GM18507 (cell line): ENCODE measurements at places on chromosomes 6 and 20.

- no peak for DNase-seq
Measured at GRCh38 chr20:61082720-61083119, 169.3 kb upstream of the CDH4 start.

GRCh38 chr6:168935628-168936010 is 318.0 kb downstream of the THBS2 start:
- DNase-seq: no peak

DNA sequence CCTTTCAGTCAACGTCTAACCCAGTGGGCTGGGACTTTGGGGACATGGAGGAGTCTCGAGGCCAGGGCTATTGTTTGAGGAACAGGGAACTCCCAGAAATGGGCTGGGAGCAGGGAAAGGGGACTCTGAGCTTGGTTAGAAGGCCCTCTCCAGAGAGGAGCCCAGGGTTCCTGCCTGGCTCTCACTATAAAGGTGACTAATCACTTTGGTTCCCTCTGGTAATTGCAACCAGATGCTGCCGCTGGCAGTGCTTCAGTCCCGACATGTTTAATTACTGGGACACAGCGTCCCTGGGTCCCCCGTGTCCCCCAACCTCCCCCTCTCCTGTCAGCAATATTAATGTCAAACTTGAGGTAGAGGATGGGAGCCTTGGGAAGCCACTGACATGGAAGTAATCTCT is 5.0 kb upstream of the GDF5 start:
- DNase-seq: no peak

- DNase-seq: no peak
Measured at GRCh38 chr6:83061190-83061589, 4.5 kb downstream of the UBE3D start.

GRCh38 chr6:117668736-117669135 is 6.5 kb upstream of the NUS1 start:
- no peak for DNase-seq

DNA sequence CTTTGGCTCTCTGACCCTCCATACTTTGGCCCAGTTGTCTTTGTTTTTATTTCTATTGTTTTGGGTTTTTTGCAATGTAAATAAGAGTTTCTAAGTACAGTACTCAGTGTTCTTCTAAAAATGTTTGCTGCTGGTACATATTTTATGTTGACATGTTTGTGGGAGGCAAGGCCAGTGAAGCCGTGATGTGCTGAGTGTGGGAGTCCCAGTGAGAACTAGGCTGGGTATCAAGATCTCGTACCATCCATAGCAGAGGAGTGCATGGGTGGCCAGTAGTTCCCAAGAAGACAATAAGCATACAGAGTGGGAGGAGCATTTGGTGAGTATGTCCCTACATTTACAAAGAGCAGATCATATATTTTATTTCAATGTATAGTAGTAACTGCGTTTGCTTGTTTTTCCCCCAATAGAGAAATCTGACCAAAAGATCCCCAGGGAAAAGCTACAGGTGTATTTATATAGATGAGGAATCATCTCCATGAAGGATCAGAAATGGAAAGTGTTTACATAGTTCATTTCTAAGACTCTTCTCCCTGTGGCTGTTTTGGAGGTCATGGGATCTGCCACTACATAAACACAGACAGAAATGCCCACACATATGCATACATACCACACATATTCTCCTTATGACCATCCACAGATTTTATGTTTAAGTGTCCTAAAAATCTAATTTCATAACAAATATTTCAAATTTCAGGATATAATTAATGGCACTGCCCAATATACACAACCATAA is 285.9 kb downstream of the ALDH8A1 start:
- DNase-seq: no peak

- DNase-seq: no peak
Measured at GRCh38 chr6:107629548-107630129, 139.7 kb downstream of the SOBP start.

DNA sequence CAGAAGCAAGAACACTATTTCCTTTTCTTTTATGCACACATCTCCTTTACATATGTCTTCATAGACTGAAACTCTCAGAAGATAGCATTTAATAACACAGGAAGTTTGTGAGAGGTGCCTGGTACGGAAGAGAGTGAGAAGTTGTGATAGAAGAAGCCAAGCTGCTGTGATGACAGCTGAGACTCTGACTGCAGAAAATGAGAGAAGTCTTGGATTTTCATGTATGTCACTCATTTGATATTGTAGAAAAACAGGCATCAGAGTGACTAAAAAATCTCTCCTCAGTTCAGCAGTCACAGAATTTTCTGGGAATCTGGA is 154.9 kb upstream of the BMP2 start:
- no peak for DNase-seq

- DNase-seq: peak; percentile 46
Measured at GRCh38 chr6:2940010-2940850, 31.1 kb downstream of the SERPINB6 start.

GRCh38 chr6:33683576-33684427 is 27.7 kb downstream of the UQCC2 start:
- DNase-seq: no peak

DNA sequence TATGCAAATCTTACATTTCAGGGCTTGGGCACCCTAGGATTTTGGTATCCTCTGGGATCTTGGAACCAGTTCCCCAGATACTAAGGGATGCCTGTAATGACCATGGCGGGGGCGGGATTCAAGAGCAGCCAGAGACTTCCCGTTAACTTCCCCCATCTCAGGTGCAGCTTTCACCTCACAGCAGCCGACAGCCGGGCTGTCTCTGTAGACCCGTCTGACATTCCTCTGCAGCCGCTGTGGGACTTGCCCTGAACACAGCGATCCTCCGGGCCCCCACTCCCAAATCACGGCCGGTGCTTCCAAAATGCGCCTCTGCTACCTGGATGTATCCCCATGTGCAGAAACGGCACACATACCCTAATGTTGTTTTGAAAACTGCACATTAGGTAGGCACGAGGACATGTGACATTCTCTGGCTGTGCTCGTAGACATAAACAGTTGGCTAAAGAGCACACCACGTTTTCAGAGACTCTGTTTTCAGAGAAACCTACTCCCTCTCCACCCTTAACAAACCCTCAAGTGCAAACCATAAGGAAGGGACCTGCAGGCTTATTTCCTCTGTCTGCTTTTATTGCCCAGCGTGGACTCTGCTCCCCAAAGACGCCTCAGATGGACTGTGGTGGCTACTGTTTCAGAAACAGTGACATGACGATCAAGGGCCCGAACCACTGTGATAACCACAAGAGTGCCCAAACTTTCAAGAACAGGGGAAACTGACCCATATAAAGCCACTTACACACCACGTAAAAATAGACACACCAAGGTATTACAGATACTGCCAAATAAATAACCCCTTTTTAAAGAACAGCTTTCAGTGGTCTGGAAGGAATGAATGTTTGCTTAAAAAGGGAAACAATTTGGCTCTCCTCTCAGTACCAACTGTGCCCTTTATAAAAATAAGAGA is 72.9 kb upstream of the FOXC1 start:
- no peak for DNase-seq

DNA sequence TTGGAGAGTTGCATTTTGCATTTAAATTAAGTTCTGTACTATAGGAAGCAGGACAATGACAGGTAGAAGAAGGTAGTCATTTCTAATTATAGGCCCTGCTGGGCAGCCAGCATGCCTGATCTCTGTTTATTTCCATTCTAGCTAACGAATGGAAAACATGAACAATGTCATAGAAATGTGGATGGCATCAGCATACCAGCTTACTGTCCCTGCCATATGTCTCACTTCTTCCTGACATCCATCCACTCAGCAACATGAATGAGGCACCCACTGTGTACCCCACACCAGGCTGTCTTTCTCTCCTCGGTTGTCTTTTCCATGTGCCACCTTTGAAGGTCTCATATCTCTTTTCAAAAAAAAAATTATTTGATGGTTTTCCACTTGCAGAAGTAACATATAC is 11.1 kb downstream of the ADTRP start:
- DNase-seq: no peak

DNA sequence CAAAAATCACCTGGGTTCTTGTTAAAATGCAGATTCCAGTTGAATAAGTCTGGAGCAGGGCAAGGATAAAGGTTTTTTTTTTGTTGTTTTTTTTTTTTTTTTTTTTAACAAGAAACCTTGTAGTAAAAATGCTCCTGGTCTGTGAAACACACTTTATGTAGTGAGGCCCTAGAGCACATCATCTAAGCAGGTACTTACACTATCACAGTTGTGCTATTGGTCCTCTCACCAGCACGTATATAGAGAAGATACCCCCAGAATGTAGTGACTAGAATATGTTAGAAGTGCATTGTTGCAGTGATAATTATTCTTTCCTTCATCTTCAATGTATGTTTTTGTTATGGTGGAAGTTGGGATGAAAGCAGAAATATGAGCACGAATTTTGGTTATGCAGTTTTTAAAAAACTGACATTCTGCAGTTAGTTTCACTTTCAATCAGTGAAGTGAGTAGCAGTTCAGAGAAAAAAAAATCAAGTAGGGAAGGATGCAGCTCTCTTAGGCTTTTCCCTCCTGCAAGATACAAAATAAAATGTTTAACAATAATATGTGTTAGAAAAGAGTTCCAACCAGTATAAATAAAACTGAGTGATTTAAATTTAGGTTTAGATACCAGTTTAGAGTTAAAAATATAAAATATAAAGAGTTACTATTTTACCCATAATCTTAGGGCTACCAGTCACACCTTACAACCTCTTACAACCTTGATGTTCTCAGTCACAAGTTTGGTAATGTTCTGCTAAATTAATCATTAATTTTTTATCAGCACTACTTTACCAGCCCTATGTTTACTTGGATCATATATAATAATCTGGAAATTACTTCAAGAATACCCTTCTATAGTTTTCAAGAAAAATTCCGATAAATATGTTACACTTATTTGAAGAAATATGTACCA is 9.2 kb upstream of the DEFB113 start:
- DNase-seq: no peak

DNA sequence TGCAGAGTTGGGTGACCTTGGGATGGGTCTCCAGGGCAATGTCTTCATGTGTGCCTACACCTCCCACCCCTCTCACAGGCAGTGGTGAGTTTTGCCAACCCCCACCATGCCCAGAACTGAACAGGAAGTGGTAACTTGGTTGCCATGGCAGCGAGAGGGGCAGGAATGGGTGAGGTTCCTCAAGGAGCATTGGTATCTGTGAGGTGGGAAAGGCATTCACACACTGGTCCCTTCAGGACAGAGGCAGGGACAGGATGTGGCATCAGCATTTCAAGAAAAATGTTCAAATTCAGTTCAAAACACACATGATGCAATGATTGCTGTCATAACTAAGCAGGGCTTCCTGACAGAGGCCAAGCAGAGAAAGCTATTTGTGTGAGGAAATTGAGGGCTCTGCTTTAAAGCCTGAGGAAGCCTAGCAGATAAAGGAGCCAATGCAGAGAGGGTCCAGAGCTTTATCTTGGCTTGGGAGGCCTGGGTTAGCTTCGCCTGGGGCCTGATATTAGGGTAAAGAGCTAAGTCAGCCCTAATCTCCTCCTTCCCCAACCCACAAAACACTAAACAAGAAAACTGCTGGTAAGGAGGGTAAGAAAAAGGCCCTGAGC is 551 bp downstream of the TREML2 start:
- DNase-seq: no peak

DNA sequence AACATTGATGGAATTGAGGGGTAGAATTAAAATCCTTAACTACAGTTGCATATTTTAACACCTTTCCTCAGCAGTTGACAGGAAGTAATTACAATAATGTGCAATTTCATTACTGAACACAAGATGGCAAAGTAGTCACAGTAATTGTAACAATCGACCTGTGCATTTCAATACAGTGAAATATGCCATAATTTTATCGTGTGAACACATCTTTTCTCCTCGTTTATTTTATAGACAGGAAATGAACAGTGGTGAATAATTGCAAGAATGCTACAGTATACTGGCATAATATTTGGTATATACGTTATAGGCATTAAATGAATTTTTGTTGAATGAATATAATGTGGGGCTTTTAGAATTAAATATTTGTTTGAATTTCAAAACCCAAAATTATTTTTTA is 25.0 kb downstream of the CYB5R4 start:
- peak; percentile 28 for DNase-seq

- no peak for DNase-seq
Measured at GRCh38 chr6:72863131-72863530, 241.3 kb downstream of the KCNQ5 start.

- no peak for DNase-seq
Measured at GRCh38 chr20:60921022-60921622, 330.9 kb upstream of the CDH4 start.

GRCh38 chr20:1802385-1803060 is 92.7 kb upstream of the SIRPA start:
- DNase-seq: peak; percentile 42

DNA sequence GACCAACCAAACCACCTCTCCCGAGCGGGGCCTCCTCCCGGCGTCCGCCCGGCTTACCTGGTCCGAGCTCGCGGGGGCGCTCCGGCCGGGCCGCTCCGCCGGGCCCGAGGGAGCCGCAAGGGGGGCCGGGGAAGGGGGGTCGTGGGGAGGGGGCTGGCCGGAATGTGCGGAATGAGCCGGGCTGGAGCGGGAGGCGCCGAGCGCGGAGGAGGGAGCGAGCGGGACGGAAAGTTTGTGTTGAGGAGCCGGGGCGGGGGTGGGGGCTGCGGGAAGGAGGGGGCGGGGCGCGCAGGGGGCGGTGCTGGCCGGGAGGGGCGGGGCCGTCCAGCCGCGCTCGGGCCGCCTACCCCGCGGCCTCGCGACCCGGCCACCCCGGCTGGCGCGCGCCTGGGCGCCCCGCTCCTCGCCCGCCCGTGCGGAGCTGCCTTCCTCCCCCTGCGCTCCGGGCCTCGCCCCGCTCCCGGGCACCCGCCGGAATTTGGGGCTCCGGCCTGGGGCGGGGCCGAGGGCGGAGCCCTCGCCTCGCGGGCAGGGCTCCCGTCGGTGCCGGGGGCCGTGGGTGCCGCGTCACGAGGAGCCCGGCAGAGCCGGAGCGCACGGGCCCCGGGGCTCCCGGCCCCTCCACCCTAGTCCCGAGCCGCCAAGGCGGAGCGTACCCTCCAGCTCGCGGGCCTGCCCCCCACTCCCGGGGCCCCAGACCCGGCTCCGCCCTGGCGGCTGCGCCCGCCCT is at the start of gene TEAD3:
Gene TEAD3, minus strand, starts transcription at position 239 of the 730 bp plus-strand sequence.
- peak; percentile 73 for DNase-seq

DNA sequence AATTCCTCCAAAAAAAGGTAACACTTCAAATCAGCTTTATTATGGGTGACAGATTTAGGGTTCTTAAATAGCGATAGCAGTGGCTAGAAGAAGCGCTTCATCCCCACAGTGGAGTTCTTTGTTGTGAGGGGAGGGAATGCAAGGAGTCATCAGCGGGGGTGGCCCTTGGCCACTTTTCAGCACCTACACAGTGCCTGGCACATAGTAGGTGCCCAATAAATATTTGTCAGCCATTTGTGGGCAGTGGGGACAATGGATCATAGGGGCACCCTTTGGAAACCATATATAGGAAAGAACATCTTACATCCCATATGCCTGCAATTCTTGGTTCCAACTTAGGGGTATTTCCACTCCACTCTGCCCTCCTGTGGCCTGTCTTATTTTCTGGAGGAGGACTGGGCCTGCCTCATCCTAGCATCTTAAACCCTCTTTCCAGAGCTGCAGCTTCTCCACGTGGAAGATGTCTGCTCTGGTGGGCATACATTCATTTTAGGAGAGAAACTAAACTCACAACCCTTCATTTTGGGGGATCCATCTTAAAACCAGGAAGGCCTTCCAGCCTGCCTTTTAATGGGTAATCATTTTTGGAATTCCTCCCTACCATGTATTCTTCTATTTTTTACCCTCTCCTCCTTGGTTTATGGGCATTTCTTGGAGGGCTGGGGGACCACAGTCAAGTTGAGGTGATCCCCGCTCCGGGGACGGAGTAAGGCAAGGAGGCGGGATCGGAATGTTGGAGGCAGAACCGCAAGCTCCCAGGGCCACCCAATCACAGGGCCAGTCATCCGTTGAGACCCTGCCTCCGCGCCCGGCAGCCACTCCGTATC is 2.6 kb upstream of the GPSM3 start:
- no peak for DNase-seq
